ENCODE measurements at places on chromosomes 11 and 22.
A peak's percentile ranks its signal among the peaks of the same experiment; 100 is the strongest.

- no peak for DNase-seq
Observed at GRCh38 chr11:101478587-101479369, 105.0 kb downstream of the TRPC6 start.

DNA sequence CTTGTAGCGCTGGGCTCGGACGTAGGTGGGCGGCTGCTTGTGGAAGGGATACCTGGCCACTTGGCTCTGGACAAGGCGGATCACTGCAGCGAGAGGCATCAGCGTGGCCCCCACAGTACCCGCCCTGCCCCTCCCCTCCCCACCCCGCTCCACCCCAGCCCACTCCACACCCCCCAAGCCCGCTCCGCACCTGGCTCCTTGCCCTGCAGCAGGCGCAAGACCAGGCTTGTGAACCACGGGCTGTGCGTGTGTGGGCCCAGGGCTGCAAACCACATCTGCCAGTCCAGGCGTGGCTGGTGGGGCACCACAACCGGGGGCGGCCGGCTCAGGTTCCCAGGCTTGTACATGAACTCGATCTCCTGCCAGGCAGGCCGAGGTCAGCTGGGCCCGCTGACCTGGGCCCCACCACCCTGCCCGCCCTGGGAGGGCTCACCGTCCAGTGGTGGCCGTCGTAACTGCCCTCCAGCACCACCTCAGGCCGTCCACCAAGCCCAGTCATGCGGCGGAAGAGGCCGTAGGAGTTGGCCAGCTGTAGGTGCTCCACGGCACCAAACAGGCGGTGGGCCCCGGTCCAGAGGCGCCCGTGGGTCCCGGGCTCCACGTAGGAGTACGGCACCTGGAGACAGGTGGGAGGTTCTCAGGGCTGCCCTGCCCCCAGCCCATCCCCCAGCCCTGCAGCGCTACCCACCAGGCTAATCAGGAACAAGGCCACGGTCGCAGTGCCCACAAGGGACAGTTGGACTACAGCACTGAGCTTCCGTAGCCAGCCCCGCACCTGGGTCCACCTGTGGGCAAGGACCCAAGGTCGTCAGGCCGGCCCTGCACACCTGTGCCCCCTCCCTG, 2.9 kb downstream of the LMF2 start:
- DNase-seq, result no peak

GRCh38 chr11:765025-765801, 12.1 kb downstream of the GATD1 start:
- DNase-seq, result no peak

DNA sequence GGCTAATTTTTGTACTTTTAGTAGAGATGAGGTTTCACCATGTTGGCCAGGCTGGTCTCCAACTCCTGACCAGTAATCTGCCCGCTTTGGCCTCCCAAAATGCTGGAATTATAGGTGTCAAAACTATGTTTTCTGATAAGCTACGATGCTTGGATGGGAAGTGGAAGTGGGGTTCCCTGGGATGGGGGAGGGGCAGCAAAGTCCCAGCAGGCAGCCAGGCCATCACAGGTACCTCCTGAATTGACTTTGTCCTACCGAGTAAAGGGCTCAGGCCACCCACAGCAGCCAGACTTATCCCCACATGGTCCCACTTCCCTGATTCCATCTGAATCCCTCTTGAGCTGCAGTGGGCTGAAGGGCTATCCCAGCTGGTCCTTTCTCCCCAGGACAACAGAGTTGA, 6.9 kb downstream of the FTH1 start:
- DNase-seq, result no peak

- no peak for DNase-seq
Observed at GRCh38 chr11:65435411-65435931, 12.9 kb downstream of the NEAT1 start.

GRCh38 chr11:44627911-44628729, 62.7 kb downstream of the CD82 start:
- DNase-seq, result no peak

GRCh38 chr22:38843201-38843656, 599 bp downstream of the NPTXR start:
- no peak for DNase-seq

DNA sequence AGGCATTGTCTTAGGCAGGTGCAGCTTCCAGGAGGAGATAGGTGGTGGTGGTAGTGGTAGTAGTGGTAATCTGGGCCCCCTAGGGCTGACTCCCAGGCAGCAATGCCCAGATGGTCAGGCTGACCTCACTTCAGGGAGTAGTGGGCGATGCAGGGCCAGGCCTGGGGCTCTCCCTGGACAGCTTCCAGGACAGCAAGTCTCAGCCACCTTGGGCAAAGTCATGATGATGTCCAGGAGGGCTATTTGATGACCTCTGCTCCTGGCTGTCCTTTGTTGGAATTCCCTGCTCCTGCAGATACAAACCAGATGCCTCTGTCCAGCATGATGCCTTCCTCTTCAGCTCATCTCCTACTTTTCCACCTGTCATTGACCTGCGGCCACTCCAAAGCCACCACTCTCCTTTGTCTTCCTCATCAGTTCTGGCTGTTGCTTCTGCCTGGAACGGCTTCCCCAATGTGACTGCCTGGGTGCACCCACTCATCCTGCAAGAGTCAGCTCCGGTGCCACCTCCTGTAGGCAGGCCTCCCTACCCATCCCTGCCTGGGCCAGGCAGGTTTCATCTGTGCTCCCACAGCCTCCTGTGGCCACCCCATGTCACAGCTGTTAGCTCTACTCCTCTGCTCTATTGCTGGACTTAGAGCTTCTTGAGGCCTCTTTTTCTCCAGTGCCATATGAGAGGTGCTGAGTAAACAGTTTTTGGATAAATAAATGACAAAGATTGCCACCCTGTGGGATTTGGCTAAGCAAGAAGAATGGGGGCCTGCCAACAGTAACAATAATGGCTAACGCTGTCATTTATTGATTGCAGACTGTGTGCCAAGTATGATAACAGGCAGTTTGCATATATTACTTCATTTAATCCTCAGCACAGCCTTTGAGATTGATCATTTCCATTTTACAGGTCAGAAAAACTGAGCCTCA, 172.9 kb upstream of the NECTIN1 start:
- DNase-seq, result no peak

GRCh38 chr11:68710409-68710808, 26.1 kb downstream of the GAL start:
- DNase-seq, result no peak

DNA sequence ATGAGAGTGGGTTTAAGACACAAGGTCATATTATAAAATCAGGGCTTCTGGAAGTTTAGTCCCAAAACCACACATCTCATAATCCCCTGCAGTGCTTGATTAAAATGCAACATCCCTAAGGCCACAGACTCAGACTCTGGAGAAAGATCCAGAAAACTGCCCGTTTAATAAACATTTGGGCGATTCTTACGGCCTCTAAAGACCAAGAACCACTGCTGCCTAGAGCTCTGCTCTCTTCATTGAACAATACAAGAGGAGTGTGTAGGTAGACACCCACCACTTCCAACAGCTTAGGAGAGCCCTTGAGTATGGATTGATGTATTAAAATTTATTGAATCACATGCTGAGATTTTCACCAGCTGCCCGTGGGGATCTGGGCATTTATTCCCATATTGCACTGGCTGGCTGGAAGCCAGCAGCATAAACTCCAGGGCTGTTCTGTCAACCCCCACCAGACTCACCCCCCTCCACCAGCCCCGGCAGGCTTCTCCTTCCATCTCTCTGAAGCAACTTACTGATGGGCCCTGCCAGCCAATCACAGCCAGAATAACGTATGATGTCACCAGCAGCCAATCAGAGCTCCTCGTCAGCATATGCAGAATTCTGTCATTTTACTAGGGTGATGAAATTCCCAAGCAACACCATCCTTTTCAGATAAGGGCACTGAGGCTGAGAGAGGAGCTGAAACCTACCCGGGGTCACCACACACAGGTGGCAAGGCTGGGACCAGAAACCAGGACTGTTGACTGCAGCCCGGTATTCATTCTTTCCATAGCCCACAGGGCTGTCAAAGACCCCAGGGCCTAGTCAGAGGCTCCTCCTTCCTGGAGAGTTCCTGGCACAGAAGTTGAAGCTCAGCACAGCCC, 749 bp upstream of the BEST1 start:
- peak; percentile 40 for DNase-seq

GRCh38 chr11:119666463-119667131, 62.4 kb downstream of the NECTIN1 start:
- no peak for DNase-seq

DNA sequence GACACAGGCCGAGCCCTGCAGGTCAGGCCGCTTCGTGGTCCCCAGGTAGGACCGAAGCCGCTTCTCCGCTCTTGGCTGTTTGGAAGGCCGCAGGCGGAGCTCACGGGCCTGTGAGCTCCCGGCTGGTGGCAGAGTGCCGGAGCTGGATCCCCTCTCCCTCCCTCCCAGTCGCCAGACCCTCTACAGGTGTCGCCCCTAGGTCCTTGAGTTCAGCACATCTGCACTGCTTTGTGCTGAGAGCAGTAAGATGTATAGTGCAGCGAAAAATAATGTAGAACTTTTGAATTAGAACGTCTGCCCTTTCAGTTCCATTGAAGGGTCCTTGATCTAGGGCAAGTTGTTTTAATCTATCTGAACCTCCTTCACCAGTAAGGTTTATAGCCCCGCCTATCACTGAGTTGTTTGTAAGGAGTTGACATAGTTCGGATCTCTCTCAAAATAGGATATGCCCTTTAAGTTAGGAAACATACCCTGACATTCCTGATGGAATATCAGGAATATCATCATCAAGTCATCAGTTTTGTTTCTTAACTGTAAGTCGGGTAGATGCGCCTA, 419 bp downstream of the ANKRD49 start:
- DNase-seq, result no peak

DNA sequence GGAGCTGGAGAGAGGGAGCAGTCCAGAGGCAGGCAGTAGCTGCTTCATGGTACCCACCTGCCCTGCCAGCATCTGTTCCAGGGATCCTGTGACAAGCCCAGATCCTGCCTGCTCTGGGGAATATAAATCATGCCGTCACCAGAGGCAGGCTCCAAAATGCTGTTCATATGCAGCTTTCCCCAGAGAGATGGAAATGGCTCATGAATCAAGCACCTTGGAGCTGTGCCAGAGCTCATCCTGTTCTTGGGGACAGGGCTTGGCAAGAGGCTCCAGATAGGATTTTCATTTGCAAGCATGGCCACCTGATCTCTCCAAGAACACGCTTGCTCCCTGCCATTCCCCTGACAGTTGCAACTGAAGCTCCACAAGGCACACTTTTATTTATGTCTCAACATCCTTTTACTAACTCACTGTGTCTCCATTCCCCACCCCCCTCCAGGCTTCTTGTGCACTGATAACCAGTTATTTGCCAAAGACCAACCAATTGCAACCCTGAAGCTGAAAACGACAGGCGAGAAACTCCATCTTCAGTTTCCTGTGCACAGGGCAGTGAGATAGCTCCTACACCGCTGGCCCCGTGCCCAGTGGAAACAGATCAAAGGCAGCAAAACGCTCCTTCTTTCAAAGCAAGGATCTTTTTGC, 115.8 kb upstream of the PITPNB start:
- DNase-seq, result peak; percentile 67

- DNase-seq, result no peak
Observed at GRCh38 chr11:47248664-47249377, at the start of gene ACP2. TSS of gene ACP2 (minus strand) at chr11:47248814. CDS start at chr11:47248789, 25 bp downstream.

GRCh38 chr11:74023276-74023675, 14.4 kb upstream of the UCP3 start:
- DNase-seq, result no peak

DNA sequence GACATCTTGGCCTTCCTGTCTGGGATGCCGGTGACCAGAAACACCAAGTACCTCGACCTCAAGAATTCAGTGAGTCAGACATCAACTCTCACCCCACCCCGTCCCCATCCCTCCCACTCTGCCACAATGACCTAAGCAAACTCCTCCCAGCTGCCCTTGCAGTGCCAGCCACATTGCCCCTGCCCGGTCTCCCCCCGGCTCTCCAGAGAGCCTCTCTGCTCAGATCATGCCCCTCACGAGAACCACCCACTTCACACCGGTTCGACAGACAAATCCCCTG, 23.6 kb upstream of the MYRF start:
- DNase-seq, result no peak

DNA sequence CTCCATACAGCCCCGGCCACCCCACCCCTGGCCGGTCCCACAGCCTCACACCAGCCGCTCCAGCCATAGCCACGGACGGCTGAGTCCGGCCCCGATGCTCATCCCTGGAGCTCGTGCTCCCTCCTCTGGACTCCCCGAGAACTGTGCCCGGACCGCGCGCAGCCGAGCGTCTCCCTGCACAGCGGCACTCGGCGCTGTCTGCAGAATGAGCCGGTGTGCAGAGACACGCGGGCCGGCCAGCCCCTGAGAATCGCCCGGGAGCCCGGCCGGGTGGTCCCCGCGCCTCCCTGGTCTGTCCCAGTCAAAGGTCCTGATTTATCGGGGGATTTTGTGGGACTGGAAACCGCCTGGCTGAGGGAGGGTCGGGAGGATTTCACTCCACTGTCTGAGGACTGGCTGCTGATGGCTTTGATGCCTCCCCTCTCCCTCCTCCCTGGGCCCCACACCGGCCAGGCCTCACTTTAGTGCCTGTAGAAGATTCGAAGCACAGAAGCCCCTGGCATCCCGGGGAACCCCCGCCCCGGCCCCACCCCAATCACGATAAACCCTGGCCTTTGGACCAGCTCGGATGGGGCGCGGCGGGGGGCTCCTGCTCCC, 102.7 kb downstream of the BRD1 start:
- peak; percentile 11 for DNase-seq

GRCh38 chr22:27525711-27526110, 275.8 kb downstream of the MN1 start:
- DNase-seq, result no peak

DNA sequence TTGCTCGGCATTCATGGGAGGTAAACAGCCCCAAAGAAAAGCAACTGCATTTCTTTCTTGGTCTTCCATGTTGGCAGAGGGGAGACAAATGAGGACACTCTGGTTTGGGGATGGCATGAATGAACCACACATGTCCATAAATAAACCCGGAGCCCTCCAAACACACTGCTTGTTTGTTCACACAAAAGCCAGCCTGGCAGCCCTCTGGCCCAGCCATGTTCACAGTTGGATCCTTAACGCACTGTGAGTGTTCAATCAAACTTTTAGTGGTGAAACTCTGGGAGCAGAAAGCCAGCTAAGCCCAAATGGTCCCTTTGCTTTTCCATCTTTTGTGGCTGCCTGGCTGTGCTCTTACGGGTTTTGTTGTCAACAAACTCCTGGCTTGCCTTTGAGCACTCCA, 336.8 kb downstream of the CADM1 start:
- no peak for DNase-seq
